ENCODE measurements at places on chromosomes 1 and 21.

DNA sequence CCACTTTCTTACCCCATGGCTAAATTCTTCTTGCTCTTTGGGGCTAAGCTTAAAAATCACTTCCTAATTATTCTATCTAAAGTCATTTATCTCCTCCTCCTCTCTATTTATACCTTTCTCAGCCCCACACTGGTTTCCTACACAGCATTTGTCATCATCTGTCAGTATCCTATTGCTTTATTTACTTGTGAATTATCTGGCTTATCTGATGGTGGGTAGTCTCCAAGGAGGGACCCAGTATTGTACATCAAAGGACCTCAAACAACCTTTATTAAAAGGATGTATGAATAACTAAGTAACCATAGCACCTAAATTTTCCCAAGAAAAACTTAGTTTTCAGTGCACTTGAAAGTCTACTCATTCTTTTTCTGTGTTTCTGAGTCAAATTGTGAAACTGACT is 332.7 kb upstream of the SNX7 start:
- DNase-seq, result no peak

DNA sequence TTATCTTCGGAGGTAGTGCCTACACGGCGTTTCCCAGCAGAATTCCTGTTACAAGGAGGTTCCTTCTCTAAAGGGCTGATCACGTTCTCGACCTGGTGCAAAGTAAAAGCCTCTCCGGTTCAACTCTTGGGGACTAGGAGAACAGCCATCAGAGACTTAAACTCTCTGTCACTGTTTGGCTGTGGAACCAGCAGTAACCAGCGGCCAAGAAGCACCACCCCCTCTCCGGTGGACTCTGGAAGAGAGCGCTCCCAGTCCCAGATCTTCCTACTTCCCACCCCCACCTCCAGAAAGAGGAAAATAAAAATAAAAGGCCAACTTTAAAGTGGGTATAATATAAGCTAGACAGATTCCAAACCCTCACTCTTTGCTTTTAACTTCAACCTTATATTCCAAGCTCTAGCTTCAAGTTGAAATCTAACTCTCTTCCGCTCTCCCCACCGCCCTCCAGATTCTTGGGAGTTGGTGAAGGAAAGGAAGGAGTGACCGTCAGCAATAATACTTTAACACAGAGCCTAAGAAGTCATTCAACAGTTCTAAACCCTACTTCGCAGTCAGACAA is 2.9 kb downstream of the BRINP3 start:
- DNase-seq, result no peak

DNA sequence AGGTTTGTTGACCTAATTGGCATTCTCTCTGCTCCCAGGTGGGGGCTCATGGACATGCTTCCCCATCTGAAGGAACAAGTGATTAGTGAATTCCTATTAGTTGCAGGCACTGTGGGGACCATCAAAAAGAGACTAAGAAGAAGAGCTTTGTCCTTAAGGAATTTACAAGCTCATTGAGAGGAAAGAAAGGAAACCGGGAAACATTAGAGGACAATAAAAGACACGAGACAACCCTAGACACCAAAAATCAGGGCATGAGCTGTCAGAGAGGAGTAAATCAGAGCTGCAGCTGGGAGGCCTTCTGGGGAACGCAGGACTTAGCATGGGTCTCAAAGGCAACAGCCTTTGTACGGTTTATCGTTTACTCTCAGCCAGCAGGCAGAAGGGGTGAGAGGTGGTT is 45.1 kb downstream of the BACE2 start:
- DNase-seq, result no peak

- no peak for DNase-seq
Measured at GRCh38 chr1:160374306-160375110, 7.6 kb downstream of the NHLH1 start.

DNA sequence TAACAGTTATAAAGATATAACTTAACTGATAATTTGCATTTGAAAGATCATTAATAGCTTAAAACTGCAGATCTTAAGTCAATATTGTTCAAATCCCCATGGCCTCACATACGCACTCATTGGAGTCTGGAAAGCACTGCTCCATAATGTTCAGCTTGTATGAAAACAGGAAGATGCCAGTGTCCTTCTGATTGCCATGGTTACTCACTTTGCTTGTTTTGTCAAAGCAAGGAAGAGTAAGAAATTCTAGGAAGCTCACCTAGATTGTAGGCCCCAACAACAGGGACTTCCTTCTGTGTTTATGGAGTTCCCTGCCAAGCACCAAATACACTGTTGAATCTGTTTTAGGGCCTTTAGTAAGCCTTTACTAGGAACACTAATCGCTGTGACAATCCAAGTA is 10.9 kb downstream of the GAS5 start:
- no peak for DNase-seq

DNA sequence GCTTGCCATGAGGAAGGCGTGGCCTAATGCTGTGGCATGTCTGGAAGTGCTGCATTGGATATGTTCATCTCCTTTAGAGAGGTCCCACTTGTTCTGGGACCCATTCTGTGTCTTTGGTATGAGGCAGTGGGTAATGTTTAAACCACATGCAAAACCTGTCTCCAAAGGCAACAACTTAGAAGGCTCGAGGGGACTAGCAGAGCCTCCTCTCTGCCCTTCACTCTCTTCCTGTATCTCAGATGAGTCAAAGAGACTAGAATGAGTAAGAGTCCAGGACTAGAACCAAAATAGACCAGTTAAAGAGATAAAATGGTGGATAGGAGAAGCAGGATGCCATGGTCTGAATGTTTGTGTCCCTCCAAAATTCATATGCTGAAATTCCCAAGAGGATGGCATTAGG is 220.8 kb upstream of the KIAA0040 start:
- no peak for DNase-seq

GRCh38 chr1:59445040-59445439 is 148.1 kb downstream of the FGGY start:
- DNase-seq, result no peak

DNA sequence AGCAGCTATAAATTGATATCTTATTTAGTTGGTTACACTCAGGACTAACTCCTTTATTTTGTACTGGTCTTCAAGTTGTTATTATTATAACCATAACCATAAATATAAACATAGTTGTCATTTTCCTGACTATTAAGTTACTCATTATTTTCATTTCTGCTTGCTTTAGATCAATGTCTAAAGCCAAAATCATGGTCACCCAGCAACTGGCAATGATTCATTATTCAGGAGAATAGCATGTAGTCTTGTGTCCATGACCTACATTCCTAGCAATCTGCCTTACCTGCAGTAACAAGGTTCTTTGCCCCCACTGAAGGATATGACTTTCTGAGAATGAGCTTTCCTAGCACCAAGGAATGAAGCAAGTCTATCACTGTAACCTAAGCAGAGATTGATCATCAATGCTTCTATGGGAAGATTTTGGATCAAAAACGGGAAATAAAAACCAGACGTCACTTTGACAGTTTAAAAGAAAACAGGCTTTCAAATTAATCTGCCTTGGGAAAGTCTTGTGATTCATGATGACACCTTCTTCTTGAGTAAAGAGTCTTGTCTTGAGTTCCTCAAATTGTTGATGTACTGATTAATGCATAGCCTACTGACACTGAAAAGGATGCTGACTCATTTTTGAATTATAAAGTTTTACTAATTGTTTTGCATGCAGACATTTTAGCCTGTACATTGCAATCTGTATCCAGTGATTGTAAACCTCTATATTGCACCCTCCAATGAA is 203.3 kb upstream of the IVNS1ABP start:
- DNase-seq, result no peak

DNA sequence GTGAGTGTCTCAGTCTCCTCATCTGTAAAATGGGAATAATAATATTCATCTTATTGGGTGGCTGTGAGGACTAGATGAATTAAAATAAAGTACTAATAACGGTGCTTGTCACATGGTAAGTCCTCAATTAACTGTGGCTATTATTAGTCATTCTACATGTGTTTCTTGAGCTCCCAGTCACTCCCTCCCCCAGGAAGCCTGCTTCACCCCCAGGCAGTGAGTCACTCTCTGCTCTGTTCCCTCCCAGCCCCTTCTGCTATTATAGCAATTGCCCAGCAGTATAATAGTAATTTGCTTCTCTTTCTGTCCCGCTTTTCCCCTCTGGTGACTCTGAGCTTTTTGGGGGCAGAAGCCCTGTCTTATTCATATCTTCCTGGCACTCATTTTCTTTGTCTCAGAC is 102.0 kb downstream of the BEND5 start:
- no peak for DNase-seq

GRCh38 chr1:192550922-192551534 is 24.5 kb upstream of the RGS1 start:
- no peak for DNase-seq

DNA sequence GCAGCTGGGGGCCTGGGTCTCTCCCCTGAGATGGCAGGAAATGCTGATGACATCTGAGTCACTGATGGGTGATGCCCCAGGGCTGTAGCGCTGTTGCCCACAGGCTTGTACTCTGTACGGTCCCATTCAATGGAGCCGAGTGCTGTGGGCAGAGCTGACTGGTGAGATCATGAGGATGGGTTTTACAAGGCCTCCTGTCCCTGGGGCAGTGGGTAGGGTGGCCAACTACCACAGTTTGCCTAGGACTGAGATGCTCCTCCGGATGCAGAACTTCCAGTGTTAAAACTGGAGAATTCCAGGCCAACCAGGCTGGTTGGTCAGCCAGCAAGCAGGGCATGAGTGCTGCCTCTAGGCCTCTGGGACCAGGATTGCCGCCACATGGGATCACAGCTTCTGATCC is 9.2 kb downstream of the PHLDA3 start:
- DNase-seq, result no peak

DNA sequence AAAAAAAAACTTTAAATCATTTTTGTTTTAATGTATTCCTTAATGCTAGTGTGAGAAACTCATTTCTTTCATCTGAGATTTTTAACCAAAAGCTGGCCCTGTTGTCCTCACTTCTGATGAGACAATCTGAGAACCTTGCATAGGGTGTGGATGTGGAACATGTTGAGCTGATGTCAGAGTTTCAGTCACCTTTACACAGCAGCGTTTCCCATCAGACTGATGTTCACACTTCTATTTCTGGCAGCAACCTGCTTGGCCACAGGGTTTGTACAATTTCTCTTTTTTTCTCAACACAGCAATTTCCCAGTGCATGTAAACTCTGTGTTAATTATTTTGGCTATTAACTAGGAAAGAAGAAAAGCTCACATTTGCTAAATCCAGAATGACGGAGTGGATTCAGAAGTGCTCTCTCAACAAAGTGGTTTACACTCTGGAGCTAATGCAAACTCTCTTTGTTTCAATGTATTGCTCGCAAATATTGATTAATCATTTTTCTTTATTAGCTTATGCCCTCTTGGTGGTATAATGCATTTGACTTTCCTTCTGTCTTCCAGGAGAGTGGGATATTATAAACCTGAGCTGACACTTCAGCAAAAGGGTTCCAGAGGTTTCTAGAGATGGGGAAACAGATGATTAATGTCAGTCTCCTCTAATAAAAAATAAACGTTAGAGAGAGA is 70.5 kb upstream of the HSPA13 start:
- DNase-seq, result no peak

GRCh38 chr1:225908013-225908640 is 15.9 kb downstream of the PYCR2 start:
- no peak for DNase-seq

DNA sequence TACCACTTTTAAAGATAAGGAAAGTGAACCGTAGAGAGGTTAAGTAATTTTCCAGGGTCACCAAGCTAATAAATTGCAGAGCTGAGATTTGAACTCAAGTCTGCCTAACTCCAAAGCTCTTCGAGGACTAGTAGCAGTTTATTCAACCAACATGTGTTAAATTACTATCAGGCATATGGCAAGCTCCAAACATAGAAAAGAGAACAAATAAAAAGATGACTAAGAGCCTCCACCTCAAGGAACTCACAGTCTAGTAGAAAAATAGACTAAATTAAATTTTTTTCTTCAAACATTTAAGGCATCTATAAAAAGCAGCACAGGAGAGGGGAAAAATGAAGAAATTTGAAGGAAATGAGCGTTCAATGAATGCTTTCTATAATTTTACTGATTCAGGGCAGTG is 22.2 kb downstream of the SLC9C2 start:
- no peak for DNase-seq

DNA sequence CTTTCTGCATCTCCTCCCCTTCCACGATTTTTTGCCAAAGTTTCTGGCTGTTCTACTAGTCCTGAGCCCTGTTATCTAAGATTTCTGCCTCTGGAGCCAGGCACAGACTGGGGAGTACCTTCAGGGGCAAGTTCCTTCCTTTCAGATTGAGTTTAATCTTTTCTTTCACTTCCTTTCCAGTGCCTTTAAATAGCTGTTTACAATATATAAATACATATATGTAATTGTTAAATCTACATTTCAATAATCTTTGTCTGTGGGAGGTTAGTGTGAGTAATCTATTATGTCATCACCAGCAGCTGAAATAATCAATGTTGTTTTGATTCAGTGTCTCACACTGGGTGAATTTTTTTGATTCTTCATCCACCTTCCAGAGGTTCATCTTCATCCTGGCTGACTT is 31.8 kb downstream of the DIPK1A start:
- no peak for DNase-seq

- DNase-seq, result no peak
Measured at GRCh38 chr1:153638261-153638660, 4.4 kb downstream of the CHTOP start.

- no peak for DNase-seq
Measured at GRCh38 chr1:108000620-108001111, 35.7 kb upstream of the VAV3 start.

- no peak for DNase-seq
Measured at GRCh38 chr21:31135531-31136184, 97.4 kb upstream of the KRTAP19-8 start.

All from stimulated activated CD4-positive, alpha-beta T cell treated with anti-CD3 and anti-CD28 coated beads, Interleukin-4, amount 100 ng/mL, for 1 hour (primary cell).